ENCODE measurements at places on chromosomes 12 and 14.

GRCh38 chr12:121918679-121919038 is 267 bp downstream of the CFAP251 start:
- no peak for DNase-seq

DNA sequence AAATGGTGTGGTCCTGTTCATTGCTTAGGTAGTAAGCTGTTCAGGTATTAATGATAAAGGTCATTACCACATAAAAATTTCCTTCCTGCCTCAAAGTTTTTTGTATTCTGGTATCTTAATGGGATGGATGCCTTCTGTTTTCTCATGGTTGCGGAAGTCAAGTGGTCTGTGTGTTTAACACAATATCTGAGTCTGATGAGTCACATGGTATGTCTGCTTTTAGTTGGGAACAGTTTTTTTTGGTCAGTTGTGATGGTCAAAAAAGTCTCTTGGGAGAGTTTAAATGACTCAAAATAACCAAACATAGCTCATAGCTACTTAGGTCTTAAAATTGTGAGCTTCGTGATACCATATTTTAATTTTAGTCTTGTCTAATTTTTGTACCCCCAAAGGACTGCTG is 40.7 kb downstream of the STK38L start:
- DNase-seq, result peak; percentile 57

GRCh38 chr12:127282786-127283565 is 984.0 kb upstream of the TMEM132C start:
- no peak for DNase-seq

DNA sequence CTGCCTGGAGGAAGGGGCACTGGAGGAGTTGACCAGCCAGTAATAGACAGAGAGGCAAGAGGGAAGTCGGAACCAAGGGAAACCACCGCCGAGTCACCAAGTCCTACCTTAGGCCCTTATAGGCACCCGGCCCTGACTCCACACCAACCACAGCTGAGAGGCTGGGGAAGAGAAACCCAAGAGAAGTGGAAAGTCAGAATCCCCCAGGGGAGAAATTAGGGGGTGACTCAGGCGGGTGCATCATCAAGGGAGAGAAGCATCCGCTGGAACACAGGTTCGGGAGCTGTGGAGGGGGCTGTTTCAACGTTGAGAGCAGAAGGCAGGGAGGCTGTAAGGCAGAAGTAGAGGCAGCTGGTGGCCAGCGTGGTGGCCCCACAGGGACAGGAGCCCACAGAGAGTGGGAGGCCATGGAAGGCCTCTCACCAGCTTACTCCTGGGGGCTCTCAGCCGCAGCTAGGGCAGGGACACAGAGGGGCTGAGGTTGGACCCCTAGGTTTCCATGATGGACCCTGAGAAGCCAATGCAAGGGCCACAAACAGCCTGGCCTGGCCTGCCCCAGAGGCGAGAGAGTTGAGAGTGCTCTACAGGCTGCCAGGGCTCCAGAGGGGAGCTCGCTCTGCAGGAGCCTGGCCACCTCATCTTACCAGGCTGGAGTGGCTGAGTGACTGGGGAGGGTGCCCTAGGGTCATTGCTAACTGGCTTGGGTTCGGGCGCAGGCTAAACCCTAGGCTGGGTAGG is 1.4 kb upstream of the TRMT61A start:
- no peak for DNase-seq

DNA sequence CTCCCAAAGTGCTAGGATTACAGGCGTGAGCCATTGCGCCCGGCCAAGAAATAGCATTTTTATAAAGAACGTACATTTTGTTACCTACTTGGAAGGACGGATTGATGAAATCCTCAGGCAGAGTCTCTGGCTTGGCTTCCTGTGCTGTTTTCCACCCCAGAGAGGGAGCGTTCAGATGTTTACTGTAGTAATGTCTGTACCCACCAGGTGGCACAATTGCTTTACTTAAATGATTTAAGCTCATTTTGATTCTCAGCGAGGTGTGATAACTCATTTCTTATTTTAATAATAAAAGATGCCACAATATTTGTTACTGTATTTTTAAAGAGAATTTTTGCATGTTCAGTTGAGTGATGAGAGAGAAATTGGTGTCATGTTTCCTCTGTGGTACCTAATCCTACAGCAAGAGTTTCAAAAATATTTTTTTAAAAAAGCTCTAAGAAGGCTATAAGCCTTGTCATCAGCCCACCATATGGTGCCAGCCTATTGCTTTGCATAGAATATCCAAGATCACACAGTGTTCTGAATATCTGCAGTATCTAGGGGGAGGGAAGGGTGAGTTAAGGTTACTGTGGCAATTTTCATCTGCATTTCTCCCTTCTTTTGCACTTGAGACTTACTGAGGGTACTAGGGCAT is 82.6 kb upstream of the TRAF3 start:
- peak; percentile 89 for DNase-seq

DNA sequence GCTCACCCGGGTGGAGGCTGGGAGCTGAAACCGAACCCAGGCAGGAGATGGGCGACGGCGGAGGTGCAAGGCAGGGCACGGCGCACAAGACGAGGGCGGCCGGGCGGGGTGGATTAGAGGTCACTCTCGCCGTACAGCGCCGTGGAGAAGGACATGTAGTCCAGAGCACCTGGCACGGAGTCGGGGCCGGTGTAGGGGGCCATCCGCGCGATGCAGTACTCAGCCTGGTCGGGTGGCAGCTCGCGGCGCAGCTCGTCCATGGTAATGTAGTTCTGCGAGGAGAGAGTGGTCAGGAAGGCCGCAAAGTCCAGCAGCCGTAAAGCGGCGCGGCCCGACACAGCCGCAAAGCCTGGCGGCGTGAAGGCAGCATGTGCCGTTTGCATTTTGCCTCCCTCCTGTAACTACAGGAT is 81.9 kb upstream of the ZFP36L1 start:
- no peak for DNase-seq

All from PC-3 (cell line).